ENCODE measurements at places on chromosomes 1 and 21.

GRCh38 chr1:196403803-196404690 lies 204.2 kb downstream of the KCNT2 start:
- no peak for DNase-seq

DNA sequence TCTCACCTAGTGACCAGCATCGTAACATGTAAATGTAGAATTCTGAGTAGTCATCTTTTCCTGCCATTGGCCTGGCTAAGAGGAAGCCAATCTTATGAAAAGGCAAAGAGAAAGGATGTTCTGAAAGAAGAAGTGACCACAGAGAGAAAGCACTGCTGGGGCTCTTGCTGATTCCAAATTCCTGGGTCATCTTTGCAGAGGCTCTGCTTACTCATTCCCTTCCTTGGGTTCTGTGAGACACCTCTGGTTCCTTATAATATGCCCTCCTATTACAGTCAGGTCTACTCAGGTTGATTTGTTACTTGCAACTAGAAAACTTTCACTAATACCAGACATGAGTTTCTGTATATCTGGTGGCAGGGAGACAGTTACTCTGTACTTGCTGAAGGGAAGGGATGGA lies 198.8 kb upstream of the C8B start:
- no peak for DNase-seq

DNA sequence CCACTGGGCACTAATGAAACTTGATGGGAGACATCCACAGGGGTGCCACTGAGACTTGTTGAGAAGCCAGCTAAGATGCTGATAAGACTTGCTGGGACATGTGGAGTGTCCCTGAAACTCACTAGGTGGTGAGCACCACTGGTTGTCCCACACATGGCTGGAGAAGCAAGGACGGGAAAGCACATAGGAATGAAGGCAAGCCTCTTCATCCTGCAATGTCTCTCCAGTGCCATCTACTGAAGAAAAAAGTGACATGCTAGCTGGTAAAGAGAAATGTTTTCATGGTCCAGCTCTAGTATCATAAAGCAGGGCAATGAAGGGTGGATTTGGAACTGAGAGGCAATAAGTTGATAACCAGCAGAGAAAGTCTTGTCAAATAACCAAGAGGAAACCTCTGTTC lies 283.0 kb downstream of the PAPPA2 start:
- no peak for DNase-seq

DNA sequence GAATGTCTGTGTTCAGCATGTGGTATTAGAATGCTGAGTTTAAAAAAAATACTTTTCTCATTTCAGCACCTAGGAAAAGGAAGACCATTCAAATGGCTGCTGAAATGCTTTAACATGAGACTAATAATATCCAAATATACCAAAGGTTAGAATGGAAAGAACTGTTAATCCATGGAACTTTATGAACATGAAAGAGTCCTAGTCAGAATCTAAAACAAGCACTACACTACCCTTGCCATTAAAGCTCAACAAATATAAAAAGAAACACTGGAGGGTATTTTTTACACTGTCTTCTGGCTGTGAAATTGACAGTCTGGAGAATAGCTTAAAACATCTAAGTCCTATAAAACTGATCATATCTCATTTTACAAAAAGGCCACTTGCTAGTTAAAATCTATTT lies 112.9 kb upstream of the HP1BP3 start:
- no peak for DNase-seq

GRCh38 chr21:31665397-31665796 lies 5.9 kb downstream of the SOD1 start:
- DNase-seq: no peak

- DNase-seq: no peak
Measured at GRCh38 chr1:147600119-147601111, 59.1 kb downstream of the BCL9 start.

- DNase-seq: no peak
Measured at GRCh38 chr1:156104065-156104810, 10.3 kb upstream of the LMNA start.

GRCh38 chr1:3777078-3777547 lies 4.6 kb downstream of the SMIM1 start:
- DNase-seq: no peak

GRCh38 chr1:68814067-68814466 lies 317.2 kb upstream of the DEPDC1 start:
- DNase-seq: no peak

GRCh38 chr1:14062669-14063068 lies 362.7 kb downstream of the PRDM2 start:
- no peak for DNase-seq

DNA sequence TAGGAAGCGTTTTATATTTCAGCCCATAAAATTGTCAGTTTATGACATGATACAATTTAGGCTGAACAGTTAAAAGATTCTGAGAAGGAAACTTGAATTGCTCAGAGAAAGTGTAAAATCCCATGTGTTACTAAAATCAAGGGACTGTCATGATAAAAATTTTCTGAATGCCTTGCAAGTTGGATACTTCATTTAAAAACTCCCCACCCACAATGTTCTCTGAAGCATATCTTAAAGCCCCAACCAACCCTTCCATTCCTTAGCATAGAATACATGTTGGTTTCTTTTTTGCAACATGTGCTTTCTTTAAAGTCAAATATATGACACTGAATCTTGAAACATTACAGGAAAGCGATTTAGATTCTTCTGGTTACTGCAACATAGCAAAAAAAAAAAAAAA lies 97.4 kb downstream of the MRPL39 start:
- no peak for DNase-seq

DNA sequence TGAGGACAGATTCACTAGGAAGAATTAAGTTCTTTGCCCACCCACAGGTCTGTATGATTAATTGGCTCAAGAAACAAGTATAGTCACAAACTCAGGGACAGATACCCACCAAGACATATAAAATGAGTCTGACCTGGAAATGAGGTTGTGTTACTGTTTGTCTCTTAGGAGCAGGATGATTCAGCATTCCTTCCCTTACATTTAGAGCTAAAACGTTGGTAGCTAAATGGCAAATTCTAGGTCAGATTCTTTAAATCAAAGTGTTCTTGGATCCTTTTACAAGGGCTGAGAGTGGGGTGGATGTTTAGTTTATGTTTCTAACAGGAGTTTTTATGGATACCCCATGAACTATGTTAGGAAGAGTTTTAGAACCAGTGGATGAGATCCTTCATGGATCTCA lies 4.7 kb downstream of the RIMKLA start:
- DNase-seq: no peak

GRCh38 chr1:182268669-182269068 lies 122.9 kb downstream of the GLUL start:
- DNase-seq: no peak

GRCh38 chr1:180907313-180908055 lies 5.2 kb upstream of the KIAA1614 start:
- DNase-seq: no peak
